Right lung (tissue), 10 donors: ENCODE measurements at places on chromosomes 3 and 15. TPM values are rescaled to one million over a fixed set of nuclear protein-coding genes. Genes with fewer than 3 reads are reported as not detected.

GRCh38 chr3:171028779-171029232 lies 2.3 kb upstream of the SLC2A2 start:
- no peak for DNase-seq

TRIM59 gene
- 26.9 TPM for polyA plus RNA-seq

GRCh38 chr15:66848116-66848515 lies 146.1 kb downstream of the SMAD6 start:
- no peak for DNase-seq

GRCh38 chr3:149382518-149382917 lies 5.1 kb upstream of the TM4SF1 start:
- DNase-seq: no peak

PLCH1 gene
- 17.2 TPM for polyA plus RNA-seq

DNA sequence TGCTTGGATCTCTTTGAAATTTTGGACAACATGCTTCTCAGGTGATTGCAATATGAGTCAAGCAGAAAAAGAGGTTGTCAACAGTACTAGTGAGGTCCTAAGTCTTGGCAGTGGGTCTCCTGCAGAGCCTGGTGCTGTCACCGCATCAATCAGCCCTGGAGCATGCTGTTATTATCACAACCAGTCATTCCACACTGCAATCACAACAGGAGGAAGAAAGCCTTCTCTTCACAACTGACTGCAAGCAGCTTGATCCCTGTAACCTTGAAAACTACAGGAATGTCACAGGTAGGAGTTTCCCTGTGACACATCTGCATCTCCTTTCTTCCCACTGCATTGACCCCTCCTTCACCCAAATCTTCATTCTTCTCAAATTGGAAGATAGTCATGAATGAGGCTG lies 451.1 kb upstream of the ATP11B start:
- no peak for DNase-seq

DNA sequence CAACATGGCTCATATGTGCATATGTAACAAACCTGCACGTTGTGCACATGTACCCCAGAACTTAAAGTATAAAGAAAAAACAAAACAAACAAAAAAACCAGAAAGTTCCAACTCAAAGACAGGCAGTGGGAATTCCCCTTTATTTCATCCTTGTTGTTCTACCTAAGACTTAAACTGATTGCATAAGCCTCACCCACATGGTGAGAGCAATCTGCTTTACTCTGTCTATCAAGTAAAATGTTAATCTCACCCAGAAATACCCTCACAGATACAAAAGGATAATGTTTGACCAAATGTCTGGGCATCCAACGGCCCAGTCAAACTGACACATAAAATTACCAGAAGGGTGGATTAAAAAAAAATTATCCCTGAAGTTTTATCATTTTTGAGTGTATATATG lies 190.9 kb upstream of the PLSCR5 start:
- DNase-seq: no peak

LEKR1 gene
- polyA plus RNA-seq: 3.0 TPM

ROPN1 gene
- 0.32 TPM for polyA plus RNA-seq

- DNase-seq: no peak
These were observed 904 bp upstream of the MCTP2 start for GRCh38 chr15:94230431-94230882.

DNA sequence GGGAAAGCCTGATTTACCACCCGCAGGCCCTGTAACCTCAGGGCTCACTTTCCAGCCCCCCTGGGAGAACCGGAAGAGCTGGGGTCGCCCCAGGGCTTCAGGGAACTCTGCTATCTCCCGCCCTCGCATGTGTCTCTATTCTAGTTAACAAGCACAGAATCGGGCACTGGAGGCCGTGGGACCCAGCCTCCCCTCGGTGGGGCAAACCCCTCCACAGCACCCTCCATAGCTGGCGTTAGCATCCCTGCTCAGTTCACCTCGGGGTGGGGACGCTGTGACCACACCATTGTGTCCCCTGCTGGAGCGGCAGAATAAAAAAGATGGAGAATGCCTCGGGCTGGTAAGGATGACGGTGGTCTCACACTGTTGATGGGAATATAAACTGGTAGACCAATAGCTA lies 3.5 kb upstream of the LRRC15 start:
- DNase-seq: no peak

- DNase-seq: no peak
These were observed 3.7 kb downstream of the KPNA1 start for GRCh38 chr3:122510878-122511535.

GRCh38 chr3:111585217-111585616 lies 9.9 kb downstream of the ZBED2 start:
- DNase-seq: peak; percentile 32

GRCh38 chr3:15405448-15406050 lies 21.8 kb downstream of the METTL6 start:
- no peak for DNase-seq

DNA sequence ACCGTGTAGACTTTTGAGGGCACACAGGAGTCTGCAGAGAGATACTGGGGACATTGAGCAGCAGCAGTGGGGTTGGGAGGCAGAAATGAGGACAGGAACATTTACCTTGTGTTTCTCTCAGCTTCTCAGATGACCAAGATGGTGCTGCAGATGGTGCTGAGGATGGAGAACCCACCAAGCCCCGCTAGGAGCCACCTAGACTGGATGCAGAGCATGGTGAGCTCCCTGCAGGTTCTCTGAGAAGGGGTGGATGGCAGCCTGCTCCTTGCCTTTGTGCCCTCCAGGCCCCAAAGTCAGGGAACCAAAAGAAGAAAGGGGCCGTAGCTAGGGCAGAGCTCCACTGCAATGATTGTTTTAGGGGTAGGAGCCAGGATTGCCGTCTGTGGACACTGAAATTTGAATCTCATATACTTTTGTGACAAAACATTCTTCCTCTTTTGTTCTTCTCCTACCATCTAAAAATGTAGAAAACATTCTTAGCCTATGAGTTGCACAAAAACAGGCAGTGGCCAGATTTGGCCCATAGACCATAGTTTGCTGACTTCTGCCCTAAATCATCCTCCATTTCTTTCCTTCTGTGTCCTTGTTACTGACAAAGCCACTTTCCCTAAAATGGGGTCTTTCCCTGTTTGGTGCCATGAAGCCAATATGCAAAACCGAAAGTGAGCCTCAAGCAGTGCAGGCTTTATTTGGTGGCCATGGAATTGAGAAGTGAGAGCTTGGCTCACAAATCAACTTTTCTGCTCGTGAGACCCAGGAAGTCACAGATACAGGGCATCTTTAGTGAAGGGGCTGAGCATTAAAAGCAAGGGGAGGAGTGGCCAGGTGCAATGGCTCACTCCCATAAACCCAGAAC lies 11.9 kb upstream of the MUC20 start:
- no peak for DNase-seq

GRCh38 chr3:50381383-50381782 lies 22.1 kb upstream of the TMEM115 start:
- DNase-seq: no peak

DNA sequence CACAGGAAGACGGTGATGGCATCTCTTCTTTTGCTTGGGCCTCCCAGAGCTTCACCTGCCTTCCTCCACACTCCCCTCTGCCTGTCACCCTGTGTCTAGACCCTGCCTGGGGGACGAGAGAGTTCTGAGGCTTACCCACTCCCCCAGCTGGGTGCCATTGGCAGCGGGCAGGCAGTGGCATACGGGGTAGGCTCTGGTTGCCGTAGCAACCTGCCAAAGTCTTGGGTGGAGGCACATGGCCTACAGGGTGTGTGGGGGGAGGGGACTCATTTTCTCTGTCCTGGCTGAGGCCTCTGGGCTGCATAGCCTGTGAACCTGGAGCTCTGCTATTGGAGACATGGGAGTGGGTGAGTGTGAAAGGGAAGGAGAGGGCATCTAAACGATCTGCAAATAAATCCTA lies 4.4 kb downstream of the INSYN1 start:
- DNase-seq: no peak

RNU5B-1 gene
- not detected for polyA plus RNA-seq

DNA sequence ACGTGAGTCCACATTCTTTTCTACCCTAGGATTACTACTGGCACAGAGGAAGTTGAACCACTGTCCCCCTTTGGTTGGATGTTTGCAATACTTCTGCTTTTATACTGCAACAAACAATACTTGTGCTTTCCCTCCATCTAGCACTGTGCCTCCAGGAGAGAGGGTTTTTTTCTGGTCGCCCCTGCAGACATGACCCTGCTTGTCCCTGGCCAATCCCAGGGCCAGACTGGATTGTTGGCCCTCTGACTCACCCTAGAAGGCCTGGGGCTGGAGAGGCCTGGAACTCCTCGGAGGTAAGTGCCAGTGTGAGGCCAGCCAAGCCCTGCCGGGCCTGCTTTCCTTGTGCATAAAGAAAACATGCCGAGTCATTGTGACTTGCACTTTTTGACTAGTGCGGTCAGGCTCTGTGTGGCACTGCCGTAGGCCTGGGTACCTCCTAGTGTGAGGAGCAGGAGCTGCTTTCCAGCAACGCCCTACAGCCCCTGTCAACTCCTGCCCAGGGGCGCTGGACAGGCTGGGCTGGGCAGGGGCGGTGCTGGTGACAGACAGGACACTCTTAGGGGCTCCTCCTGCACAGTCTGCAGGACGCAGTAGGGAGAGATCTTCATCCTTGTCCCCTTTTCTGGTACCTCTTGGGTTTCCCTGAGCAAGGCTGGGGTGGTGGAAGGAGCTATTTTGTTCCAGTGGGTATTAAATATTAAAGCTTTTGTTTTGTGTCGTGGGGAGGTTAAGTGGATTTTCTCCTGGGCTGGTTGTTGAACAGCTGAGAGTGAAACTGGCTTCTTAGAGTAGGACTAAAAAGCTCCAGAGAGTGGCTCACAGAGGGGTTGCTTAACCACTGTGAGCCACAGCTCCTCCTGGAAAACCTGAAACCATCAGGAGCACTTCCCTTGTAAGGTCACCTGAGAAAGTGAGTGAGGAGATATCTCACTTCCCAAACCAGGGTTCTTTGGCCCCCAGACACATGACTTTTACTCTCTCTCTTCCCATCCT lies 14.4 kb upstream of the TKT start:
- peak; percentile 68 for DNase-seq

PLAAT1 gene
- 1.1 TPM for polyA plus RNA-seq

DNA sequence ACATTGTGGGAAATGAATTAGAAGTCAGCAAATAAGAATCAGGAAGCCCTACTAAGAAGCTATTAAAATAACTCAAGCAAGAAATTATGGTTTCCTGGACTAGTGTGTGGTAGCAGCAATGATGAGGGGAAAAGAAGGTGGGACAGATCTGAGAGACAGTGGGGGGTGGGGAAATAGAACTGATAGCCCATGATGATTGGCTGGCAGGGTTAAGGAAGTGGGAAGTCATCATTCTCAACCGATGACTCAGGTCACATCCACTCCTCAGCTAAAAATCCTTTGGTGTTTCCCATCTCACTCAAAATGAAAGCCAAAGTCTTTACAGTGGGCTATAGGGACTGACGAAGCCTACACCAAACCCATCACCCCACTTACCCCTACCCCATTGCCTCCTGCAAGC lies 153.9 kb upstream of the ARHGEF26 start:
- no peak for DNase-seq

- DNase-seq: no peak
These were observed 163.9 kb downstream of the SMAD6 start for GRCh38 chr15:66865622-66866611.

DNA sequence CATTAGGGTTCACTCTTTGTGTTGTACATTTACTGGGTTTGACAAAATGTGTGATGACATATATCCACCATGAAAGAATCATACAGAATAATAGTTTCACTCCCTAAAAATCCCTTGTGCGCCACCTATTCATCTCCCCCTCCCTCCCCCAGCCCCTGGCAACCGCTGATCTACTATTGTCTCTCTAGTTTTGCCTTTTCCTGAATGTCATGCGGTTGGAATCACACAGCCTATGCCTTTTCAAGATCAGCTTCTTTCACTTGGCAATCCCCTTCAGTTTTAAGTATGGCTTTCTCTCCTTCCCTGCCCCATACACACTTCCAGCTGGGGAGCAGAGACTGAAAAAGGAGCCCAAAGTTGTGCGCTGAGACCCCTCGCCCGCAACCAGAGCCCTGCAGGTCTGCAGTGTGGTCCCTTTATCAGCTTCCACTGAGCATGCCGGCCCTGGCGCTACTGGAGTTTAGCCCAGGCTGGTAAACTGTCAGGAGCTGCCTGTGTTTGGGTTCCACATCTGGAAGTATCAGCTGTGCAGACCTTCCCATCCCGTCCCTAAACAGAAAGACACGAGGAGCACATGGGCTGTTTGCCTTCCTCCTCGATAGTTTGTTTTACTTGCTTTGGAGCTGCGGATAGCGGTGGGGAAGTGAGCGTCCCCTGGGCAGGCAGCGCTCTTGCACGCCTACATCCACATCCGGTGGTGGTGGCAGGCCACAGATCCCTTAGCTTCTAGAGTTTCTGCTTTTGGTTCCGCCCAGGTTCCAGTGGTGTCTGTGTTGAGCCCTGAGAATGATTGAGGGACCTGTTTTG lies 12.3 kb downstream of the BOC start:
- no peak for DNase-seq

- DNase-seq: peak; percentile 35
These were observed 141.7 kb downstream of the NR1D2 start for GRCh38 chr3:24086617-24087404.

- no peak for DNase-seq
These were observed 3.9 kb downstream of the CIAO2A start for GRCh38 chr15:64089543-64090280.

ZFAND6 gene
- polyA plus RNA-seq: 110 TPM

CLDN18 gene
- 70.1 TPM for polyA plus RNA-seq

TIMMDC1 gene
- 89.7 TPM for polyA plus RNA-seq

DNA sequence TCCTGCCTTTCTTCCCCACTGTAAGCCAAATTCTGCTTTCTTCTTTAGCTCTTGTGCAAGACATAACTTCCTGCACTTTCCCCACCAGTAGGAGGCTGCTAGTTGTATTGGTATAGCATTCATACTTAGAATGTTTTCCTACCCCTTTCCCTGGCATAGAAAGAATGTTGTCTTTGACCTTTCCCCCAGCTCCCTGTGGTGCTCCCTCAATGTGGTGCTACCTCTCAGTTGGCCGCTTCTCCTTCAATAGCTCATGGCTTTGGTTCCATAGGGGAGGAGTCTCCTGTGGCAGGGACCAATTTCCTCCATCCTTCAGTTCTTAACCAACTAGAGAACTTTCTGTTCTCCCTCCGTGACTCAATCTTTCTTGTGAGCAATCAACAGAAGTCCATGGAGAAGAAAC lies 67.5 kb upstream of the AKAP13 start:
- no peak for DNase-seq
